ENCODE measurements at places on chromosomes 13 and 19.

DNA sequence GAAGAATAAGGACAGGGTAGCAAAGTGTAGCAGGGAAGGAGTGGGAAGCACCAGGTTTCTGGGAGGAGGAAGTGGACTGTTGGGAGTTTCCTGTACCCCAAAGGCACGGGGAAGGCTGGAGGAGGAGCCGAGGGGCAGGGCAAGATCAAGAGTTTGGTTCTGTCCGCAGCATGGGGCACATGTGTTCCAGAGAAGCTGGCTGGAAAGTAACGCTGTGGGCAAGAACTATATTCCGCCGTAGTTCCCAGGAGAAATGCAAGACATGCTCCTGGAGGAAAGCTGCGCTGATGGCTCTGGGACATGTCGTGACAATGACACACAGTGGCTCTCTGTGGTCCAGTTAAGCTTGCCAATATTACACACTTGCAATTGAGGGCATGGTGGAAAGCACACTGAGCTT, 51.7 kb upstream of the KPNA3 start:
- H3K27ac ChIP-seq, result no peak overlapping the region
- no peak for DNase-seq
- no peak overlapping the region for H3K4me3 ChIP-seq
- no peaks in the 10 kb centered on the region for H3K27me3 ChIP-seq

DNA sequence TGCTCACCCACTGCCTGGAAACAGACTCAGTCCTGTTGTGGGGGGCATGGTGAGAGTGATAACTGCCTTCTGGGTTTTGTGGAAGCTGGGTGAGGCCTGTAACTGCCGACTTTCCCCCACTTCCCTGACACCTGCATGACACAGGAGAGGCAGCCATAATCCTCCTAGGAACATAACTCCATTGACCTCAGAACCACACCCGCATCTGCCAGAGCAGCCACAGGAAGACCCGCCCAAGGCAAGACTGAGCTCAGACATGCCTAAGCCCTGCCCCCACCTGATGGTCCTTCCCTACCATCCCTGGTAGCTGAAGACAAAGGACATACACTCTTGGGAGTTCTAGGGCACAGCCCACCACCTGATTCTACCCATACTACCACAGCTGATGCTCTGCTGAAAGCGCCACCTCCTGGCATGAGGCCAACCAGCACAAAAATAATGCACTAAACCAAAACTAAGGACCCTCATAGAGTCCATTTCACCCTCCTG, 326.7 kb downstream of the RBM26 start:
- H3K27ac ChIP-seq, result no peak overlapping the region
- H3K4me1 ChIP-seq, result no peaks in the 10 kb centered on the region
- no peak overlapping the region for H3K4me3 ChIP-seq
- no peaks in the 10 kb centered on the region for H3K27me3 ChIP-seq

DNA sequence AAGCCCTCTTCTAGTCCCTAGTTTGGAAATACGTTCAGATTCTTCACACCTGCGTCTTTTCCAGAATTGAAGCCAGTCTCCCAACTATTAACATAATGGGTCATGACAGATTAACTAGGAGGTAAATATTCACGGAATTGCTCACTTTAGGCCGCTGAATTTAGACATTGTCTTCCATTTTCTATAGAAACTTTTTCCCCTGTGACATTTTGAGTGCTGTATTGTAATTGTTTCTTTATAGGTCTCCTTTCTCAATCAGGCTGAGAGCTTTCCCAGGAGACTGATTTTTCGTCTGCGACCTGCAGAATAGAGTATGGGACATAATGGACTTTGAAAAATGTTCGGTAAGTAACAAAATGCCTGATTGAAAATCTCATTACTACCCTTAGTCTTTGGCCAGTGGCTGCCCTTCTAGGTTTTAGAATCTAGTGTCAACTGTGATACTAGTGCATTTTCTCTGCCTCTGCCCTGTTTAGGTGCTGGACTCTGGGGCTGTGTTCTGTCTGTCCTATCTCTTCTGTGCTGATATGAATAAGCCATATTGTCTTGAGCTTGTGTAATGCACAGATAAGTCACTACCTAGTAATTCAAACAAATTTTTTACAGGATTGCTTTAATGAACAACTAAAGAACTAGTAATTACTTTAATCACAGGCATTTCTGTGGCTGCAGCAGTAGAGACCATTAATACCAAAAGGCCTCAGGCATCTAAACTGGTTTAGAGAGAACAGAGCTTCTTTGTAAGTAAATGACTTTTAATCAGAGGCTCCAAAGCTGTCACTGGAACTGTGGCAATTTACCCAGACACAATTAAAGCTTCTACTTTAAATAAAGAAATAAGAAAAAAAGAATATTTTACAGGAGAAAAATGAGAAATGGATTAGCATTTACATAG, 122.4 kb upstream of the FREM2 start:
- no peaks in the 10 kb centered on the region for H3K27me3 ChIP-seq
- no peaks in the 10 kb centered on the region for H3K4me1 ChIP-seq
- no peak overlapping the region for H3K27ac ChIP-seq
- no peak overlapping the region for H3K4me3 ChIP-seq
- no peak for DNase-seq
- H3K36me3 ChIP-seq, result no peaks in the 10 kb centered on the region

DNA sequence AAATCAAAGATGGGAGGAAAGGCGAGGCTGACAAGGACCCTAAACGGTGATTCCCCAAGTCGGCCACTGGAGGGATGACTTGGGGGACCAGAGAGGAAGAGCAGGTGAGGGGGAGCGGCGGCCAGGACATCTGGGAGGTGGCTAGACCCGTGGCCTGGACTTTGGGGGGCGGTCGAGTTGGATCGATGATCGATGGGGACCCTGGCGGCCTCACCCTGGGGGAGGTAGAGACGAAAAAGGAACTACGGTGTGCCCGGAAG, 7.7 kb upstream of the CIRBP start:
- H3K4me1 ChIP-seq, result peaks cover 58% of the 10 kb centered on the region
- no peaks in the 10 kb centered on the region for H3K36me3 ChIP-seq
- no peak for DNase-seq
- H3K4me3 ChIP-seq, result peak overlapping the region; percentile 92
- H3K27me3 ChIP-seq, result no peaks in the 10 kb centered on the region

DNA sequence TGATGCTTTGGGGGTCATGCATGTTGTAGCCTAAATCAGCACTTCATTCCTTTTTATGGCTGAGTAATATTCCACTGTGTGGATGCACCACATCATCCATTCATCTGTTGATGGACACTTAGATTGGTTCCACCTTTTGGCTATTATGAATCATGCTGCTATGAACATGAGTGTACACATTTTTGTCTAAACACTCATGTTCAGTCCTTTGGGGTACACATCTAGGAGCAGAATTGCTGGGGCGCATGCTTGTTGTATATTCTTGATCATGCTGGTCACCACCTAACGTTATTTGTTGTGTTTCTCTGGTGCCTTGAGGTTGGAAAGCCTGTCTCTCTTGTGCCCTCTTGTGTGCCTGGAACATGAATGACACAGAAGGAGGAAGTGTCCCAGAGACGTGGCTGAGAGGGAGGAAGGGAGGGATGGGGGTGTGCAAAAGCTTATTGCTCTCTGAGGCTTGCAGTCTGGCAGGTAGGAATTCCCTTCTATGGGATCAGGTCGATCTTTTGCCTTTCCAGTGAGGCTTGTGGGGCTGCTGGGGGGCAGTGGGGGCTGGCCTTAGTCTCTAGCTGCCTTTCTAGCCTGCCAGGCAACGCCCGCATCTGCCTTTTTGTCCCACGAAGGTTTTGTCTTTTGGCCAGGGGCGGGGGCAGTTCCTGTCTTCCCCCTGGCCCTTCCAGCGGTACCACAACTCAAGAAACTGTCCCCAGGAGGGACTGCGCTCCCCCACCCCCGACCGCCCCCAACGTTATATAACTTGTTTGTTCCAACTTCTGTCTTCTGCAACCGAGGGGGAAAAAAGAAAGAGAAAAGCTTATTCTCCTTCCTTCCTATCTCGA, 7.6 kb downstream of the KLHL26 start:
- H3K4me3 ChIP-seq, result no peak overlapping the region
- DNase-seq, result no peak

- no peaks in the 10 kb centered on the region for H3K4me1 ChIP-seq
- no peaks in the 10 kb centered on the region for H3K36me3 ChIP-seq
- DNase-seq, result no peak
- no peak overlapping the region for H3K27ac ChIP-seq
These were observed 20.7 kb upstream of the HMGB1 start for GRCh38 chr13:30486230-30487074.

- no peak overlapping the region for H3K4me3 ChIP-seq
- no peak overlapping the region for H3K27ac ChIP-seq
- no peaks in the 10 kb centered on the region for H3K27me3 ChIP-seq
- no peaks in the 10 kb centered on the region for H3K4me1 ChIP-seq
- no peak for DNase-seq
- H3K36me3 ChIP-seq, result no peaks in the 10 kb centered on the region
These were observed 82.4 kb downstream of the KCTD12 start for GRCh38 chr13:76803831-76804230.

DNA sequence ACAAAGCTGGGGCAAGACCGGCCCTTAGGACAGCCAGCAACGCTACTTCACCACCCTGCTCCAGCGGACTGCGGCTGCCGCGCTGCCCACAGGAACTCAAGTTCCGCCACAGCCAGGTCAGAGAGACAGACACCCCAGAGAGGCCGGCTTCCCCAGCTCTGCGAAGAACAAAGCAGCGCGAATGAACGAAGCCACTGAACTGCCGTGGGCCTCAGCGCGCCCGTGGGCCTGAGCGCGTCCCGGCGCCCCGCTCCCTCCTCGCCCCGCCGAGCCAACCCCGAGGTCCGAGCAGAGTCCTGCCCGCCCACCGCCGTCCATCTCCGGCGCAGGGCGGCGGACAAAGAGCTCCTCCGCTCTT, 158.4 kb downstream of the RNF17 start:
- DNase-seq, result no peak
- H3K27me3 ChIP-seq, result no peaks in the 10 kb centered on the region
- peak overlapping the region; percentile 100 for H3K27ac ChIP-seq
- peak overlapping the region; percentile 90 for H3K4me3 ChIP-seq
- peaks cover 8% of the 10 kb centered on the region for H3K4me1 ChIP-seq

- H3K36me3 ChIP-seq, result no peaks in the 10 kb centered on the region
- peak within 1 kb of the TSS; percentile 73 for H3K27ac ChIP-seq
- H3K4me3 ChIP-seq, result peak within 1 kb of the TSS; percentile 60
These were observed at the start of gene PPFIA3 for GRCh38 chr19:49119411-49120324. PPFIA3 (plus strand) TSS chr19:49119544; CDS start chr19:49127874, 8,330 bp downstream.

GRCh38 chr13:41842036-41842620, 118.8 kb downstream of the VWA8 start:
- H3K36me3 ChIP-seq, result no peaks in the 10 kb centered on the region
- DNase-seq, result no peak
- no peaks in the 10 kb centered on the region for H3K27me3 ChIP-seq
- H3K27ac ChIP-seq, result no peak overlapping the region
- no peaks in the 10 kb centered on the region for H3K4me1 ChIP-seq

- H3K27me3 ChIP-seq, result no peaks in the 10 kb centered on the region
- H3K4me1 ChIP-seq, result no peaks in the 10 kb centered on the region
- no peak for DNase-seq
- no peak overlapping the region for H3K27ac ChIP-seq
- no peaks in the 10 kb centered on the region for H3K36me3 ChIP-seq
These were observed 557.9 kb upstream of the SLITRK6 start for GRCh38 chr13:86357106-86357505.

- no peaks in the 10 kb centered on the region for H3K36me3 ChIP-seq
- DNase-seq, result no peak
- H3K4me1 ChIP-seq, result peaks cover 6% of the 10 kb centered on the region
- H3K4me3 ChIP-seq, result no peak overlapping the region
- H3K27me3 ChIP-seq, result no peaks in the 10 kb centered on the region
These were observed 26.5 kb downstream of the COMP start for GRCh38 chr19:18764591-18765051.

GRCh38 chr13:111597618-111598017, 277.2 kb downstream of the TEX29 start:
- no peak overlapping the region for H3K4me3 ChIP-seq
- no peaks in the 10 kb centered on the region for H3K36me3 ChIP-seq
- no peak overlapping the region for H3K27ac ChIP-seq
- no peaks in the 10 kb centered on the region for H3K4me1 ChIP-seq
- no peak for DNase-seq

GRCh38 chr13:36038785-36039555, 92.2 kb downstream of the DCLK1 start:
- H3K4me1 ChIP-seq, result no peaks in the 10 kb centered on the region
- H3K36me3 ChIP-seq, result no peaks in the 10 kb centered on the region
- no peaks in the 10 kb centered on the region for H3K27me3 ChIP-seq

DNA sequence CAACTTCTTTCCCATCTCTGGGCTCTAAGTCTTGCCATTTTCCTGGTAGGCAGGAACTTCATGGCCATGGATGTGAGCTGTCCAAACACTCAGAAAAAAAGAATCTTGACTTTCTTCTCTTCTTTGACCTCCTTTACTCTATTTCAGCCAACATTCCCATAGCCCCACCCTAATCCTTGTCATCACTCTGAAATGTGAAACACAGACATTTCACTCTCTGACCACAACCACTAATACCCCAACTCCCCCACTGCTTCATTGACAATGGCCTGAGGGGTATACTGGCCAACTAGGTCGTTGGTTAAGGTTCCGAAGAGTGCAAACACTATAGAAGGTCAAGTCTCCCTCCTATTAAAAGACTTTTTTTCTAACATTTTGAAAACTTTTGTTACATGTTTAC, 4.7 kb upstream of the CYP2A13 start:
- H3K36me3 ChIP-seq, result no peaks in the 10 kb centered on the region
- H3K4me3 ChIP-seq, result no peak overlapping the region
- H3K27me3 ChIP-seq, result no peaks in the 10 kb centered on the region
- H3K4me1 ChIP-seq, result no peaks in the 10 kb centered on the region

DNA sequence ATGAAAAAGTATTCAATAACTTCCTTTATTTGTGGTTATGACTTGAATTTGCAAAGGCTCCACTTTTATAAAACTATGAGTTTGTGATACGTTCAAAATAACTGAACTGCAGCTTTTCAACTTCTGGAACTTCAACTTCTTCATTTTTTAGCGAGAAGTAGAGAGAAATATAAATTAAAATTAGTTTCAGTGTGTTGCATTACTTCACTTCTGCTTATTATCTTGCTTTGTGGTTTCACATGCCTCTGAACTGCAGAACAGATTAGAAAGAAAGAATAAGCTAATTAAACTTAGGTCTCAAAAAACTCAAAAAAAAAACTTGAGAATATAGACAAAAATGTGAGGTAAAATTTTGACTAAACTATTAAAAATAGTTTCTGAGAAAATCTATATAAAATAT, 1073.4 kb downstream of the PCDH17 start:
- no peak overlapping the region for H3K4me3 ChIP-seq
- H3K27ac ChIP-seq, result no peak overlapping the region
- H3K27me3 ChIP-seq, result no peaks in the 10 kb centered on the region
- no peaks in the 10 kb centered on the region for H3K4me1 ChIP-seq

- no peak overlapping the region for H3K27ac ChIP-seq
- no peaks in the 10 kb centered on the region for H3K27me3 ChIP-seq
- DNase-seq, result no peak
- no peaks in the 10 kb centered on the region for H3K4me1 ChIP-seq
- no peak overlapping the region for H3K4me3 ChIP-seq
These were observed 406.8 kb upstream of the HTR2A start for GRCh38 chr13:47303626-47304025.
